ENCODE measurements at places on chromosomes 13 and 19.

DNA sequence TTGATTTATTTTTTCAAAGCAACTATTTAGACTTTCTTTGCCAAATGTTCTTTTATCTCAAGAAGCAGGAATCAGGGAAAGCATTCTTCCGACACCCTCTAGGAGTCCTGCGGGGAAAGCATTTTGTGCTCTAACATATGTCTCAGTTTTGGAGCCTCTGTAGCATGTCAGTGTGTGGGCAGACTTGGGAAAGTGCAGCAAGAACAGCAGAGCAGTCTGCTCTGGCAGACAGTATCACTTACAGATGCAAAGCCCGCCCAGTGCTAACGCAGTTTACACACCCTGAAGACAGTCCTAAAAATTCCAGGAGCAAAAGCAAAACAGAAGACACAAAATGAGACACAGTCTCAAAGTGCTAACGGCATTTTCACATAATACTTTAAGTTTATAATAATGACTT is 393.5 kb downstream of the KLF12 start:
- no peak for DNase-seq

DNA sequence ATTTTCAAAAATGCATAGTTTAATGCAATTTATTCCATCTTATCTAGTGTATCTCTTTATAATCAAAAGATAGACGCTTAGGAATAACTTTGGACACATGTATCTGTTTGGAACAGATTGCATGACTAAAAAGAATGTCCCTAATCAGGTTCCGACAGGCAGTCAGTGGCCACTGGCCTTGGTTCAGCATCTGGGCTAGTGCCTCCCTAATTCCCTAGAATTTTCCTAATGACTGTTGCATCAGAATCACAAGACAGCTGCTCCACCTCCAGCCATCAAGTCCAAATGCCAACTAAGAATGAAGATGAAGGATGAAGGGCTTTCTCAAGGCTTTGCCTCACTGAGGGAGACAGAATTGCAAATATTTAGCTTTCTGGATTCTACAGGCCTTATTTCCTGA is 173.8 kb downstream of the EFNB2 start:
- DNase-seq: no peak

GRCh38 chr13:52810526-52810925 is 37.9 kb downstream of the PCDH8 start:
- DNase-seq: no peak

GRCh38 chr13:110250258-110250891 is 56.6 kb downstream of the COL4A1 start:
- no peak for DNase-seq

- DNase-seq: no peak
Observed at GRCh38 chr13:24218977-24219376, 58.5 kb downstream of the SPATA13 start.

GRCh38 chr13:97072297-97072696 is 78.0 kb upstream of the OXGR1 start:
- no peak for DNase-seq

- no peak for DNase-seq
Observed at GRCh38 chr19:1757468-1758230, 4.3 kb downstream of the ONECUT3 start.

GRCh38 chr19:38839816-38840582 is 8.4 kb upstream of the ECH1 start:
- no peak for DNase-seq

- no peak for DNase-seq
Observed at GRCh38 chr13:42645717-42646116, 71.8 kb downstream of the TNFSF11 start.

DNA sequence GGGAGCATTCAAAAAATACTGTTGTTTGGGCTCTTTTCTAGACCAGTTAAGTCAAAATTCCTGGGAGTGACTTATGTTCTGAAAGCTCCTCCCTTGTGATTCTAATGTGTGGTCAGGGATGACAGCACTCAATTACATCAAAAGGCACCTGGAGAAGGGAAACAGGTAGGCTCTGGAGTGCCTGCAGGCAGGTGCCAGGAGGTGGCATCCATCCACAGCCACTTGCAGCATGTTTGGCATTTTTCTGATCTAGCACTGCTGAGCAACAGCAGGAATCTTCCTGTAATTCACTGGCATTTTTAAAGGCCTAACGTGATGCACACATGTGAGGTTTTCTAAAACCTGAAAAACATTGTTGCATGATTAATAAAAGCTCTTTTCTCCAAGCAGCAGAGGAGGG is 94.6 kb downstream of the CCNA1 start:
- DNase-seq: no peak

GRCh38 chr13:102761071-102761470 is 12.5 kb downstream of the TEX30 start:
- DNase-seq: no peak

- DNase-seq: no peak
Observed at GRCh38 chr13:75364131-75364713, 117.7 kb downstream of the TBC1D4 start.

GRCh38 chr13:66578305-66578704 is 651.8 kb downstream of the PCDH9 start:
- no peak for DNase-seq

- no peak for DNase-seq
Observed at GRCh38 chr19:10683064-10683426, 18.2 kb upstream of the QTRT1 start.

DNA sequence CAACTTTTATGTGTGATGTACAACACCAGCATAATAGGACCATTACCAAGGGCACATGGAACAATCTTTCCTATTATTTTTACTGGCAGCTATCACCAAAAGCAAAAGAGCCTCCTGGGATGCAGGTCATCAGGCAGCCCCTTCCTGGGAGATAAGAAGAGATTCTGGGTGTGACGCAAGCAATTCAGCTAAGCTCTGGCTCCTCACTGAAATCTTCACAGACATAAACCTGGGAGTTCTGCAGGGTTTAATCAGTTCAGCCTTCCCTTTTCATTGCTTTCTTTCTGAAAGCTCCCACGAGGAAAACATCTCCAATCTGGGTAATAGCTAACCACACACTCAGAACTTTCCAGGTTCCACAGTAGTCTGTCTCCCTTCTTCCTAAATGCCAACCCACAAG is 341.1 kb downstream of the ENOX1 start:
- no peak for DNase-seq

GRCh38 chr19:17098326-17098725 is 22.7 kb downstream of the MYO9B start:
- no peak for DNase-seq

DNA sequence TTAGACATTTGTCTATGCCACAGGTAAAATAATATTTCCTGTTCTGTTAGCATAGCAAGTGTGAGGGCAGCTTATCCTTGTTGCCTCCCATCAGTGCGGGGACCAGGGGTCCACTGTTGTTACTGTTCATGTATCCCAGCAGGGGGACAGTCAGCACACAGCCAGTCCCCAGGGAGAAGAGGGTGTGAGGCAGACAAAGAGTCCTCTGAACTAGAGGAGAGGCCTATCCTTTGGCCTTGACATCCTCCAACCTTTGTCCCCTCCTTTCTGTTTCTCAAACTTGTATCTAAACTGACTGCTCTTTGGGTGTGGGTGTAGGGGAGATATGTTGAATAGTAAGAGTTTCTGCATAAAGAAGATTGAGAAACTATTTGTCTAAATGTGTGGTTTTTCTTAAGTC is 2.9 kb upstream of the GPR18 start:
- DNase-seq: no peak

- no peak for DNase-seq
Observed at GRCh38 chr13:110813646-110814624, 100.4 kb downstream of the ING1 start.

DNA sequence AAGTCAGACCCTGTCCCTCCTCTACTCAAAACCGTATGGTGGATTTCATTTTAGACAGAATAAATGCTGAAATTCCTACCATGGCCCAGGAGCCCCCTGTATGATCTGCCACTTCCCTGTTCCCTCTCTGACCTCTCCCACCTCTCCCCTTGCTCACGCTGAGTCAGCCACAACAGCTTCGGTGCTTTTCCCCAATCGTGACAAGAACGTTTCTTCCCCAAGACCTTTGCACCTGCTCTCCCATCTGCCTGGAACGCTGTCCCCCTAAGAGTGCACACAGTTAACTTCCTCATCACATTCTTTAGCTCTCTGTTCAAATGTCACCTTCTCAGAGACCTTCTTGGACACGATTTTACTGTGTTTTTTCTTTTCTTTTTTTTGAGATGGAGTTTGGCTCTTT is 2.3 kb downstream of the VRK3 start:
- DNase-seq: no peak

GRCh38 chr13:87661471-87661870 is 9.7 kb upstream of the SLITRK5 start:
- no peak for DNase-seq

GRCh38 chr19:8610936-8611300 is 403 bp upstream of the ADAMTS10 start:
- no peak for DNase-seq

- no peak for DNase-seq
Observed at GRCh38 chr13:38824342-38824741, 137.5 kb downstream of the FREM2 start.

DNA sequence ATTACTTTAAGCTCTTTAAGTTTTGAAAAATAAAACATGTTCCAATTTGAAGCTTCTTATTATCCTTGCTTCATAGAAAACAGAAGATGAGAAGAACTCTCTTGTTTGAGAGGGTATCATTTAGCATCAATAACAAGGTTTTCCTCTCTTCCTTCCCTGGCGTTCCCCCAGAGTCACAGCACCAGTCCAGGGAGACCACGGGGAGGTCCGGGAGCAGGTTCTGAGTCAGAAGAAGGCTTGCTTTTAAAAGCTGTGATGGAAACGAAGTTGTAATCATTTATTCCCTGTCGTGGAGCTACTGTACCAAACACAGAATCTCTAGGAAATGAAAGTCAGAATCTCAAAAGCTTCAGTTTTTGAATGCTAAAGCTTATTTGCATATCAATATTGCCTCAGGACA is 174.0 kb upstream of the LSM14A start:
- no peak for DNase-seq

DNA sequence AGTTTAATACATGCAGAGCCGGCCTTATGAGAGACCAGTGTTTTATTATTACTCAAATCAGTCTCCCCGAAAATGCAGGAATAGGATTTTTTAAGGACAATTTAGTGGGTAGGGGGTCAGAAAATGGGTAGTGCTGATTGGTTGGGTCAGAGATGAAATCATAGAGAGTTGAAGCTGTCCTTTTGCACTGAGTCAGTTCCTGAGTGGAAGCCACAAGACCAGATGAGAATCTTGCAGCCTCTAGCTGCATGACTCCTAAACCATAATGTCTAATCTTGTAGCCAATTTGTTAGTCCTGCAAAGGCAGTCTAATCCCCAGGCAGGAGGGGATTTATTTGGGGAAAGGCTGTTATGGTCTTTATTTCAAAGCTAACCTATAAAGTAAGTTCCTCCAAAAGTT is 1163.9 kb downstream of the DIAPH3 start:
- no peak for DNase-seq

GRCh38 chr13:108328848-108329247 is 59.3 kb downstream of the TNFSF13B start:
- no peak for DNase-seq

DNA sequence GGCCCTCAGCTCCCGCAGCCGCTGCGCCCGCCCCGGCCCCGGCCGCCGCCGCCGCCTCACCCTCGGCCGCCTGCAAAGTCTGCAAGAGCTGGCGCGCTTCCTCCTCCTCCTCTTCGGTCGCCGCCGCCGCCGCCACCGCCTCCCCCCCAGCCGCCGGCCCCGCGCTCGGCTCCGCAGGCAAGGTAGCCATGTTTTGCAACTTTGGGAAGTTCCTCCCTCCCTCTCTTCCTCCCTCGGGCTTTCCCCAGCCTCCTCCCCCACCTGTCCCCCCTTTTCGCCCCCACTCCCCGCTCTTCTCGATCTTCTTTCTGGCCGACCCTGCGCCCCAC is 433 bp downstream of the SIX5 start:
- DNase-seq: no peak

- peak; percentile 59 for DNase-seq
Observed at GRCh38 chr19:37506387-37507166, at the start of gene ZNF793. ZNF793 (plus strand) TSS chr19:37506939; CDS start chr19:37523440, 16,501 bp downstream.

GRCh38 chr19:662207-662961 is 630 bp downstream of the RNF126 start:
- DNase-seq: no peak

DNA sequence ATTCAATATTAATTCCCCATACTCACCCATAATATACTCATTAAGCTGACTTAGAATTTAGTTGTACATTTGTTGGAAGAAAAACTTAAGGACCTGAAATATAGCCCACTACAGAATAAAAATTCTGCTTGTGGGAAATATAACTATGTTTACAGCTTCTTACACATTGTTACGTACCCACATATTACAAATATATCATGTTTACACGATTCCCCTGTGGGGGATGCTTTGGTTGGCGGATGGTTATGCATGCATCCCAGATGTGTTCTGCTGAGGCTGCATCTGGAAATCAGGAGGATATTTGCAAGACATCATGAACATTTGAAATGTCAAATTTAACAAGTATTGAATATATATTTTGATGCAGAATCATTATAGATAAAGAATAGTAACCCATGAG is 79.5 kb upstream of the KL start:
- DNase-seq: no peak

DNA sequence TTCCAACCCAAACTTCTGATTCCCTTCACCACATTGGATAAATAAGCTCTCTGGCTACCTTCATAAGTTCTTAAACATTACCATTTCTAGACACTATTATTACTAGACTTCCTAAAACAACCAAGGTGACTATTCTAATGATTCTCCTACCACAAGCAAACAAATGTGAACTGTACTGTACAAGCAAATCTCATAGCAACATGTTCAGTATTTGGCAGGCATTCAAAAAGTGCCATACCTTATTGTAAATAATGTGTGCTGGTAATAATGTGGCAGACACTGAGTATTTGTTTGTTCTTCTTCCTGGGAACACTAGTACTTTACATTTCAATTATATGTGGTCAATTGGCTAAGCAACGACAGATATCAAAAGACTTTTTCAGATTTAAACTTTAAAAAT is 986.0 kb upstream of the SPRY2 start:
- no peak for DNase-seq

- peak; percentile 44 for DNase-seq
Observed at GRCh38 chr19:6476155-6476895, 5.3 kb downstream of the DENND1C start.

- no peak for DNase-seq
Observed at GRCh38 chr13:37613236-37613635, 14.7 kb upstream of the POSTN start.

DNA sequence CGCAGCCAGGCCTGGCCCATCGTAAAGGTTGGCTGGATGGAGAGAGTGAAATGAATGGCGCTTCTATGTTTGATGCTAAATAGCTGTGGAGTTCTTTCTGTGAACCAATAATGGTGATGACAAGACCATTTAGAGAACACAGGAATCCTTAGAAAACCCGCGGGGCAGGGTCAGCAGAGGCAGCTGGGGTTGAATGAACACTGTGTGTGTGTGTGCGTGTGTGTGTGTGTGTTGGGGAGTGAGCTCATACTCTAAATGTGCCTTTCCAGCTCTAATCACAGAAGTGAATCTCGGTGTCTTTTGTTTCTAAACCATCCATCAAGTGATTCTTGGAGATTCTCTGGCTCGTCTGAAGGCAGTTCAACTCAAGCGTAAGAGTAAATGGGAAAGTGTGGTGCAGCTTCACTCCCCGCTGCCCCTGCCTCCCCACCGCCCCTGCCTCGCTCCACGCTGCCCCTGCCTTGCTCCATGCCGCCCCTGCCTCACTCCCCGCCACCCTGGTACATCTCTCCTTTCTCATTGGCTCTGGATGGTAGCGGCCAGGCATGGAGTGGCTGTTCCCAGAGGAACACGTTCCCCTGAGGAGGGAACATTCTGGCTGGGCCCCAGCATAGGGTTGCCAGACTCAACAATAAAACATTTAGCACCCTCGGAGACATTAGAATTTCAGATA is 21.2 kb downstream of the TMPRSS9 start:
- DNase-seq: no peak

Data from stimulated activated CD8-positive, alpha-beta memory T cell treated with anti-CD3 and anti-CD28 coated beads, Interleukin-15, amount 100 ng/mL, for 24 hours (primary cell).